ENCODE measurements at places on chromosomes 6 and 20. TPM values are rescaled to one million over a fixed set of nuclear protein-coding genes. Genes with fewer than 3 reads are reported as not detected.

DNA sequence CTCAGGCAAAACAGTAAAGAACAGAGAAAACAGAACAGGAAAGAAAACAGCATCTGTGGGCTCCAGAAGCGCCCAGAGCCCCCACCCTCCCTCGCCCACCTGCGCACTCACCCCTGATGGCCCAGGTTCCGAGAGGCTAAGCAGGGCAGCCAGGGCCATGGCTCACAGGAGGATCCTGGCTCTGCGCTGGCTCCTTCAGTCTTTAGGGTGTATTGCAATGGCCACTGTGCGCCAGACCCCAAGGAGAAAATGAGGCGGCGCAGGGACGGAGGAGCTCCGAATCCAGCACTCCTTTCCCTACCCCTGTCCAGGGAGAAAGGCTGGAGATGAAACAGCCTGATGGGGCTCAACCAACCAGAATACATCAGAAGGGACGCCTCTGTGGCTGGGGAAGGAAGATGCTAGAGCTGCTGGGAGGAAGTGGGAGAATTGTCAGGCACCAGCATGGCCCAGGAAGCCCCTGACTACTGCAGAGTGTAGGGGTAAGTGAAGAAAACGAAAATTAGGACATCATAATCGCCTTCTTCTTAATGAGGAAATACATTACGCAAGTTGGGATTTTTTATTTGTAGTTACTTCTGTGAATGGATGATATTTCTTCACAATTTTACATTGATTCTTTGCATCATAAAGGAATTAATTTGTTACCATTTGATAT is 49.0 kb downstream of the COL11A2 start:
- DNase-seq: no peak

GRCh38 chr20:7285918-7286556 is 518.6 kb downstream of the BMP2 start:
- DNase-seq: no peak

The MATN4 gene
- total RNA-seq: not detected

- DNase-seq: no peak
Observed at GRCh38 chr20:12961725-12962124, 47.0 kb upstream of the SPTLC3 start.

DNA sequence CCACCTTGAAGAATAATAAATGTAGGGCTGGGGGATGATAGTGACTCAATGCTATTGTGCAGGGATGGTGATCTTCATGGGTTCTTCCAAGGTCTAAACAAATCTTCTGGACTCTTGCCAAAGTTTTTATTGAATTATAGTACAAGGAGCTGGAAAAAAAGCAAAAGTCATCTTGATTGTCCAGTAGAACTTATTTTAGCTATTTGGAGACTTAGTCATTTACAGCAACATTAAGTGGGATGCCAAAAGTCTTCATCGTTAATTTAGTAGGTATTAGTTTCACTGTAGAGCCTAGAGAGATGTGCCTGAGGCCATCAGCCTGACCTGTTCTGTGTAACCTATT is 212.9 kb upstream of the TBX18 start:
- no peak for DNase-seq

The SLC22A23 gene
- total RNA-seq: 5.0 TPM

GRCh38 chr6:1825277-1825676 is 215.6 kb downstream of the FOXC1 start:
- DNase-seq: no peak

The POM121L2 gene
- not detected for total RNA-seq

The FAM209B gene
- total RNA-seq: 5.2 TPM

GRCh38 chr6:82246370-82246769 is 1.2 kb downstream of the IBTK start:
- DNase-seq: no peak

- DNase-seq: no peak
Observed at GRCh38 chr20:24630486-24631172, 161.2 kb downstream of the SYNDIG1 start.

DNA sequence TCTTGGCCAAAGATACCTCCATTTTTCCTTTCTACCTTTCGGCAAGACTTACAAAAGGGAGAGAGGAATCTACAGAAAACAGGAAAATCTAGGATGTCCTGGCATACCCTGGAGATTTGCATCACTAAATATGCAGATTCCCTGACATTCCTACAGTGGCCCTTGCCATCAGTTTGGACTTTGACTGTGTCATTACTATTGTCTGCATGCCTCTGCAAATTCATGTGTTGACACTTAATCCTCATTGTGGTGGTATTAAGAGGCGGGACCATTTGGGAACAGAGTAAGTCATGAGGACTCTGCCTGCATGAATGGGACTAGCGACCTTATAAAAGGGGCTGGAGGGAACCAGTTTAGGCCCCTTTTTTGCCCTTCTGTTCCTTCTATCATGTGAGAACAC is 50.5 kb upstream of the DTNBP1 start:
- DNase-seq: no peak

DNA sequence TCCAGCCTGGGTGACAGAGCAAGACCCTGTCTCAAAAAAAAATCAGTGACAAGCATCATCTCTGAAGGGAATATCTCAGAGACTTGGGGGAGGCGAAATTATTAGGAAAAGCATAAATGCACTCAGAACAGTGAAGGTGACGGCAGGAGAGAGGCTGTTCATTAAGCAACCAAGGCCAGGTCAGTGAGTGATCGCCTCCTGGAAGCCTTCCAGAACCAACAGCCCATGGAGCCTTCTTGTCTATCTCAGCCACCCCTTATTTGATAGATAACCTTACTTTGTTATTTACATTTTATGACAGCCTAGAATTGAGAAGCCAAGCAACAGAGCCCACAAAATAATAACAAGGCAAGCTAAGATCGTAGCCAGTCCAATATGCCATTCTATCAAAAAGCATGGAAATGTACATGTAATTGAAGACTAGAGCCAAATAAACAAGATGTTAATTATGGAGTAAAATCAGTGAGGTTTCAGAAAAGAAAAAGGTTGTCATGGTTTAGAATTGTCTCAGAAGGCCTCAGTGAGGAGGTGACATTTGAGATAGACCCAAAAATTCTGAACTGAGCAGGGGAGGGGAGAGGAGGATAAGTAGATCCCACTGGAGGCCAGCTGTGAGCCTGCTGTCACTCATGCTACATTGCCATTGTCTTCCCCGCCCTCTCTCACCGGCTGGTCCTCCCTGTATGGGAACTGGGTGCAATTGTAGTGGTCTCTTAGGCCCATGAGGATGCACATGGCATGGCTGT is 17.8 kb downstream of the BNIP5 start:
- DNase-seq: no peak

DNA sequence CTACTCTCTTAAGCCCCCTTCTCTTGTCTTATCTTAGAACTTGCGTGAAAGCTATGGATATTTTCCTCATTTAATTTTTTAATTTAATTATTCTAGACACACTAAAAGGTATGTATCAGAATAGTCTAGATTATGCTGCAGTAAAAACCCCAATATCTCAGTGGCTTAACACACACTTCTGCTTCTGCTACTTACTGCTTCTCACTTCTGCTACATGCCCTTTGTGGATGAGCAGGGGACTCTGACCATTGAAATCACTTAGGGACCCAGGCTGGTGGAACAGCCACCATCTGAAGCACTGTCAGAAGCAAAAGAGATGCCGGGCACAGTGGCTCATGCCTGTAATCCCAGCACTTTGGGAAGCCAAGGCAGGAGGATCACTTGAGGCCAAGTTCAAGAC is 27.2 kb upstream of the SCUBE3 start:
- DNase-seq: no peak

- DNase-seq: no peak
Observed at GRCh38 chr6:130825772-130826441, 1.3 kb upstream of the SMLR1 start.

DNA sequence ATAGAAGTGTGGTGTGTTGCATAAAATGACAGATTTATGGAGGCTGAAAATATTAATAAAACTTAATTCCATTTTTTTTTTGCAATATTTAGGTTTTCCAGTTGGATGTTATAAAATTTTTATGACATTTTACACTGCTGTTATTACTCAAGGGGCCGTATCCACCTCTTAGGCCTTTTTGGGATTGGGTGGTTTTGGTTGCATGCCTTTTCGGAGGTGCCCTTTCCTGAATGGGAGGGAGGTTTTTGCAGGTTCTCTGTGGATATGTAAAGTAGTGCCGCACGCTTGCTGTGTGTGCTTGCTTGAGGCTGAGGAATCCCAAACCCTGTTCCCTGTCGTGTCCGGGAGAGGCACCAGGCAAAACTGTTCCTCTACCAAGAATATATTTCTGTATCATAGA is 6.8 kb downstream of the ARID1B start:
- DNase-seq: no peak

The DYNLT2 gene
- total RNA-seq: 7.4 TPM

GRCh38 chr6:72245565-72245964 is 359.2 kb downstream of the RIMS1 start:
- DNase-seq: no peak

- DNase-seq: no peak
Observed at GRCh38 chr6:163344411-163344810, 70.1 kb upstream of the QKI start.

The THBS2 gene
- total RNA-seq: not detected

DNA sequence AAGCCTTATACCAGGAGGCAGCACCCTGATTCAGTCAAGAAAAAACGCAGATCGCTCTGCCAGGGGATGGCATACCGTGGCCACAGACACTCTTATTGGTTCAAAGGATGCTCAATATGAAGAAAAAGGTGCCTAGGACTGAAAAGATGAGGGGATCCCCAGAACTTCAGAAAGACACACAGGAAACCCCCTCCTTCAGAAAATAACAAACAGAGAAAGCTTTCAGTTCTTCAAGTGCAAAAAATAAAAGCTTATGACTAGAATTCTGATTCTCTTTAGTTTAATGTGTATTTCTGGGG is 17.7 kb upstream of the MYB start:
- DNase-seq: peak; percentile 81

GRCh38 chr20:13756551-13756950 is 28.2 kb downstream of the ESF1 start:
- no peak for DNase-seq

The PPP1R14C gene
- total RNA-seq: not detected

DNA sequence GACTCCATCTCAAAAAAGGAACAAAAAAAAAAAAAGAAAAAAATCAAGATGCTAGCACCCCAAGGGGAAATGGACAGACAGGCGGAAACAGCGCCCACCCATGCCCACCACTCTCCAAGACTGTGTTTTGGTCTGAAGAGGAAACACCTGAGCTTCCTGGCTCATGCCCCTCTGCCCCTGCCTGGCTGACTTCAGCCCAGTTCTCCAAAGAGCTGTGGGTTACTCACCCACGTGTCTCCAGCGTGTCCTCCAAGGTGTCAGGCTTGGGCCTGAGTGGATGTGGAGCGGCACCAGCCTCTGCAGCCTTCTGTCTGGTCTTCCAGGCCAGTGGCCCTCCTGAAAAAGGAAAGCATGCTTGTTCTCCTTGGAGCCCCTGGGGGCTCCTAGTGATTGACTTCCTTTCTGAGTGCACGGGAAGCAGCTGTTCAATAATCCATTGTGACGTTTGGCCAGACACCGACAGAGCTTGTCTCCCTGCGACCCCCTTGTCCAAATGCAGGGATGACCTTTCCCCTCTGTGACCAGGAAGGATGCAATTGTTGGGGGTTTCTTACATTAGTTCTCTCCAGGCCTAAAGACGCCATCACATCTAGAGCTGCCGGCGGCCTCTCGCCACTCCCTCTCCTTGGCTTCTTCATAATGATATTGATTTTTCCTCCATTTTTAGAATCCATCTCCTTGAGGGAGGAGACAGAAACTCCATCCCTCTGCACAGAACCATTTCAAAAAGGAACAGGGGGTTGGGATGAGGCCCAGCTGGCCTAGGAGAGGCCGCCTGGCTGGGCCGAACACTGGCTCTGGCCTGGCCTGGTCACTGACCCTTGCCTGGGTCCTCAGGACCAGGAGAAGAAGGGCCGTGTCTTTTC is 58.4 kb downstream of the ADNP start:
- no peak for DNase-seq

DNA sequence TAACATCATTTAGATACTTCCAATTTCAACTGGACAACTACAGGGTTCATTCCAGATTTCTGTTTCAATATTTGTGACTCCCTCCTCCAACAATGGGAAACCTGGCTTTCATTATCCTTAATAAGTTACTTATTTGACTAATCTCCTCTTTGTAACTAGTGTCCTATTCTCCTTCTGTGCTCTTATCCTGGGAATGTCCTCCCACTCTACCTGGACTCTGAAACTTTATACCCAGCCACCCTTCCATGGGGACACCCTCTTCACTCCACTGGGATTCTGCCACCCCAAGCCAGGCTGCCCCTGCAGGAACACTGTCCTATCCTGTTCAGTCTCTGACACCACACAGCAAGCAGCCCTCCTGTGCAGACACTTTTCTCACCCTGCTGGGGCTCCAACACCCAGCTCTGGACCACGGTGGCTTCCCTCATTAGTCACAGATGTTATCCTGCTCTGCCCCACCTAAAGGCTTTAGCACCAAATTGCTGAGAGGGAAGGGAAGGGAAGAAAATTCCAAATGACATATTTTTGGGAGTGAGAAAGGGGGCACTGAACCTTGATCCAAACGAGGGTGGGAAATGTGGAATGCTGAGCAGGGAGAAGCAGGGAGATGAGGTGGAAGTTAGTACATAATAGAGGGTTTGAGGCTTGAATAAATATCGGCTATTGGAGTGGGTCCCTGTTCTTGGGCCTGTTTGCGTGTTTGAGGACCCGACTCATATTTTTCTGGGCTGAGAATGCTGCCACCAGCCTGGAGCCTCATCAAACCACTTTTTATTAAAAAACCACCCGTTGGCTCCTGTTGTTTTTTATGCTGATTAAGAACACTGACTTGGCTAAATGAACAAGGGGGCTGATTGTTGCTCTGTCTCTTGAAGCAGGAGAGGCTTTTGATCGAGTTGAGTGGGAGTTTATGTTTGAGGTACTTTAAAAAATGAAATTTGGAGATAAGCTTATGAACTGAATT is 54.0 kb upstream of the AKIRIN2 start:
- DNase-seq: no peak

The RFX6 gene
- not detected for total RNA-seq

- DNase-seq: no peak
Observed at GRCh38 chr6:13617066-13617465, 1.9 kb downstream of the NOL7 start.

- DNase-seq: peak; percentile 31
Observed at GRCh38 chr6:83193747-83194566, 800 bp downstream of the RWDD2A start.

The BTBD3 gene
- total RNA-seq: 1.4 TPM

The SLC17A1 gene
- total RNA-seq: not detected

DNA sequence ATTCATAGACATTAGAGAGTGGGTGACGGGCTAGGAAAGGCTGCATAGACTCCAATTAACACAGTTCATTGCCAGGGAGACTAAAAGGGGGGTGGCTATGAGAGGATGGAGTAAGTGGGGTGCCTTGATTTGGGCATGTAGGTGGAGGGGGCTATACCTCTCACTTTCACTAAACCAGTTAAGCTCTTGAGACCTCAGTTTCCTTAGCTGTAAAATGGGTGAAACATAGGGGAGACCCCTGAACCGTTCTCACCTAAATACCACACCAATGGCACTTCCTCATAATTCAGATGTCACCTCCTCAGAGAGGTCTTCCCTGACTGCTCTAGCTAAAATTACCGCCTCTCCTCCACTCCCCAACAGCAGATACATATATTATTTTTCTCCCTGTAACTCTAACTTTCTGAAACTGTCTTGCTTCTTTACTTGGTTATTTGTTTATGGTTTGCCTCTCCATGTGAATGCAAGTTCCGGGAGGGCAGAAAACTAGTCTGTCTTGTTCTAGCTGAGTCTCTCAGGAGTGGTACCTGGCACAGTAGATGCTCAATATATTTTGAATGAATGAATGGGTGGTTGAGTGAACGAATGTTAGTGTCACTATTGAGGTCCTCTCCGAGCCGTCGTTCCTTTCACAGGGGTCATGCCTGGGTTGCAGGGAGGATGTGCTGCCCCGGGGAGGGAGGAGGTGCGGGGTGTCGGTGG is 615 bp upstream of the EYA2 start:
- DNase-seq: no peak

Measured in naive thymus-derived CD8-positive, alpha-beta T cell (primary cell).